ENCODE measurements at places on chromosomes 5 and 9. TPM values are rescaled to one million over a fixed set of nuclear protein-coding genes. Genes with fewer than 3 reads are reported as not detected.

PCDHB11 gene
- not detected for polyA plus RNA-seq

NDFIP1 gene
- 12.4 TPM for polyA plus RNA-seq

DNA sequence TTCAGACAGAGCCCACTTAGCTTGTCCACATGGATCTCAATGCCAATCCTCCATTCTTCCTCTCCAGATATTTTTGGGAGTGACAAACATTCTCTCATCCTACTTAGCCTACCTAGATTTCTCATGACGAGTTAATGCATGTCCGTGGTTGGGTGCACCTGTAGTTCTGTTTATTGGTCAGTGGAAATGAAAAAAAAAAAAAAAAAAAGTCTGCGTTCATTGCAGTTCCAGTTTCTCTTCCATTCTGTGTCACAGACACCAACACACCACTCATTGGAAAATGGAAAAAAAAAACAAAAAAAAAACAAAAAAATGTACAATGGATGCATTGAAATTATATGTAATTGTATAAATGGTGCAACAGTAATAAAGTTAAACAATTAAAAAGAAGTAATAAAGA lies 59.0 kb downstream of the BASP1 start:
- DNase-seq = no peak

DNA sequence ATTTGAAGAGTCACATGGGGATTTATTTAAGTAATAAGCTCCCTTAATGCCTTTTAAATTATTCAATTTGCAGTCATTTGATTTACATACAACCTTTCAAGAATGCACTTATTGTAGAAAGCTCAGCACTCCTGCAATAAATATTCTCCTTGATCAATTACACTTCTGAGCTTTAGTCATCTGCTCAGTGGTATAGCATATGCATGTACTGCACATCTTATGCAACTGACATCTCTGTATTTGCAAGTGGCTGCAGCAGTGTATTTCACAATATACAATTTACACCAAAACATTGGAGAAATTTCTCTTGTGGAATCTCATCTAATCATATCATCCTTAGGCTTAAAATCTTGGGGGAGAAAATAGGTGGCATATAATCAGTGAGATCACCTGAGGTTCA lies 325.7 kb downstream of the SLF1 start:
- DNase-seq = no peak

GRCh38 chr5:128774605-128775004 lies 190.7 kb upstream of the SLC27A6 start:
- DNase-seq = no peak
